ENCODE measurements at places on chromosomes 6 and 20. TPM values are rescaled to one million over a fixed set of nuclear protein-coding genes. Genes with fewer than 3 reads are reported as not detected.

DNA sequence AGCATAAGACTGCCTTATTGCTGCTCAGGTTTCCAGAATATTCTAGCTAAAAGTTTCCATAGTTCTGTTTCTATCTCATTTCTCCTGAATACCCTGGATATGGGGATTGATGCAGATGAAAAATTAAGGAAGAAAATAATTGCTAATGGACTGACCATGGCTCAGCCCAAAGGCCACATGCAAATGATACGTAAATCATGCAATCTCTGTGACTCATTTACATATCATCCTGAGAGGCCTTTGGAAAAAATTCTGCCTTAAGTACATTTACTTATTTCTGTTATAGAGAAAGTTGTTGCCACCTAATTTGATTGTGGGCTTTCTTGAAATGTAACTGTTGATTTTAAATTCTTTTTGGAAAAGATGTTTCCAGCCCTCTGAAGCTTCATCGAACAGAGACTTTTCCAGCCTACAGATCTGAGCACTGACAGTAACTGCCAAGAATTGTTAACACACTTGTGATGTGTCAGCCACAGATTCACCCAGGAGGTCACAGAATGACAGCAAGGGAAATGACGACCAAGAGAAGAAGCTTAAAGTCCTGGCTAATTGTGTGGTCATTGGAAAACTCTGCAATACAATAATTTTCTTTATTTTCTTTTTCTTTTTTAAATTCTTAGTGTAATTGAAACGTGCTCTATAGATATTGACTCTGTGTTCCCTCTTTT lies 174.8 kb downstream of the DOK5 start:
- no peaks in the 10 kb centered on the region for H3K27me3 ChIP-seq
- H3K4me3 ChIP-seq = no peak overlapping the region
- H3K36me3 ChIP-seq = no peaks in the 10 kb centered on the region
- H3K27ac ChIP-seq = no peak overlapping the region

GRCh38 chr20:50558483-50558925 lies 48.3 kb downstream of the PTPN1 start:
- H3K4me1 ChIP-seq = no peaks in the 10 kb centered on the region
- no peak for DNase-seq
- H3K27ac ChIP-seq = no peak overlapping the region
- no peak overlapping the region for H3K4me3 ChIP-seq

- H3K27ac ChIP-seq = no peak overlapping the region
- no peak overlapping the region for H3K4me3 ChIP-seq
- H3K4me1 ChIP-seq = no peaks in the 10 kb centered on the region
- no peaks in the 10 kb centered on the region for H3K36me3 ChIP-seq
- H3K27me3 ChIP-seq = no peaks in the 10 kb centered on the region
Observed at GRCh38 chr6:18323935-18324705, 59.8 kb upstream of the DEK start.

DNA sequence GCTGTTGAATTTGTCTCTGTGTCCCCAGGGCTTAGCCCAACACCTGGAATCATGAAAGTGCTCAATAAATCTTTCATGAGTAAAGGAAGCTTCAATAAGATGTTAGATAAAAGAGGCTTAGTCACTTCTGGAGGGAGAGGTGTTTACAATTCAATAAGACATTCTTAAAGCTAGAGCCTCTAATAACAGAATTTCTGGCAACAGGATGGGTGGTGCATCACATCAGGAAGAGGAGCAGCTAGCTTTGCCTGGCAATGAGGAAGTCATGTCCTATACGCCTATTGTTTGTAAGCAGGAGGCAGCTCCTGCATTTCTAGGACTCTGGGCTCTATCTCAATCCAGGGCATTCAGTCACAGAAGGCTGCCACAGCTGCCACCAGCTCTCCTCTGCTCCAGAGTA lies 638.5 kb downstream of the EPM2A start:
- DNase-seq = no peak
- H3K27ac ChIP-seq = no peak overlapping the region
- H3K4me3 ChIP-seq = no peak overlapping the region
- H3K27me3 ChIP-seq = no peaks in the 10 kb centered on the region

GRCh38 chr6:45864651-45865050 lies 151.0 kb downstream of the CLIC5 start:
- H3K36me3 ChIP-seq = no peaks in the 10 kb centered on the region
- H3K4me1 ChIP-seq = no peaks in the 10 kb centered on the region
- no peak overlapping the region for H3K27ac ChIP-seq
- H3K27me3 ChIP-seq = no peaks in the 10 kb centered on the region

DNA sequence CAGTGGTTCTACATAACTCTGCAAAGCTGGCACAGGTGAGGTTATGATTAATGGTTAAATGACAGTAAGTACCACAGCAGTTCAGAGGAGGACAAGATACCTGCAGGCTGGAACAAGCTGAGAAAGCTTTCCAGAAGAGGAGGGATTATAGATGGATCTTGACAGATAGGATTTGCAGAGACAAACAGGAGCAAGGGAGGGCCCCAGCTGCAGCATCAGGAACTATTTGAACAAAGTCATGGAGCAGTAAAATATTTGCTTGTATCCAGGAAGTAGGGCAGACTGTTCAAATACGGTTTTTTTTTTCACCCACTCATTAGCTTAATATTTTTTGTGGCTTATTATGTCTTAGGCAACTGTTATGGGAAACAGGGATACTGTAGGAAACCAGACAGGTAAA lies 144.4 kb upstream of the MAN1A1 start:
- H3K27me3 ChIP-seq = no peaks in the 10 kb centered on the region
- H3K27ac ChIP-seq = no peak overlapping the region
- DNase-seq = no peak
- no peaks in the 10 kb centered on the region for H3K4me1 ChIP-seq
- H3K36me3 ChIP-seq = no peaks in the 10 kb centered on the region
- H3K4me3 ChIP-seq = no peak overlapping the region

DNA sequence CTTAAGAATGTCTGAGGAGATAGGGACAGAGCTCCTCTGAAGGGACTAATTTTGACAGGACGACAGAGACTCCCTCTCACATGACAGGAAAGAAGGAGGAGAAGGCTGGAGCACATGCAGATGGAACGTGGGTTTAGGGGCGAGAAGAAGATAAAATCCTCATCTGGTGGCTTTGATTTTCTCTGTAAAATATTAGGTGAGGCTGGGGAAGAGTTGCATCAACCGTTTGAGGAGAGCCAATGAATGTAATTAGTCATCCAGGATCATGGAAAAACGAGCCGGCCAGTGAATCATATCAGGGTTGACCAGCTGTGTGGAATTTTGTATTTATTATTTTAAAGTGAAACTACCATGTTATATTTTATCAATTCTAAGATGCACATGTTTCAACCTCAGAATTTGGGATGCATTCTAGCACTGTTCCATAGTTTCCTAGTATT lies 46.9 kb upstream of the ADGRF4 start:
- no peak overlapping the region for H3K27ac ChIP-seq
- no peaks in the 10 kb centered on the region for H3K36me3 ChIP-seq

- H3K4me3 ChIP-seq = no peak overlapping the region
- no peaks in the 10 kb centered on the region for H3K27me3 ChIP-seq
- no peak for DNase-seq
- no peak overlapping the region for H3K27ac ChIP-seq
- H3K4me1 ChIP-seq = no peaks in the 10 kb centered on the region
Observed at GRCh38 chr20:50611128-50611810, 80.1 kb downstream of the RIPOR3 start.

DNA sequence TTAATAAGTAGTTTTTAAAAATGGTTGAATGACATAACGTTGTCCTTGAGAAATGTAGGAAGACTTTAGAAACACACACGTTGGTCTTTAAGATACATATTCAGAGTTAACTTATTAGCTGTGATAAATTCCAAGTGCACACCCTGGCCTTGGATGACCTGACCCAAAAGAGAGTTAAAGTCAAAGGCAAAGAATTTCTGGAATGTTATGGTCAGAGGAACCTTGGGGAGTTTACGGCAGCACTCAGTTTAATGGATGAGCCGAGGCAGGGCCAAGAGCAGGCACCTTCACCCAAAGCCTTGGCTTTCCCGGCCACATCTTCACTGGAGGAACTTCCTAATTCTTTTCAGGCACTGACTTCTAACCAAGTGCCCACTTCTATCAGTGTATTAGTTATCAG lies 200.5 kb downstream of the SMOC2 start:
- no peak for DNase-seq
- no peak overlapping the region for H3K4me3 ChIP-seq
- H3K4me1 ChIP-seq = peaks cover 7% of the 10 kb centered on the region
- no peaks in the 10 kb centered on the region for H3K36me3 ChIP-seq
- H3K27me3 ChIP-seq = no peaks in the 10 kb centered on the region

DNA sequence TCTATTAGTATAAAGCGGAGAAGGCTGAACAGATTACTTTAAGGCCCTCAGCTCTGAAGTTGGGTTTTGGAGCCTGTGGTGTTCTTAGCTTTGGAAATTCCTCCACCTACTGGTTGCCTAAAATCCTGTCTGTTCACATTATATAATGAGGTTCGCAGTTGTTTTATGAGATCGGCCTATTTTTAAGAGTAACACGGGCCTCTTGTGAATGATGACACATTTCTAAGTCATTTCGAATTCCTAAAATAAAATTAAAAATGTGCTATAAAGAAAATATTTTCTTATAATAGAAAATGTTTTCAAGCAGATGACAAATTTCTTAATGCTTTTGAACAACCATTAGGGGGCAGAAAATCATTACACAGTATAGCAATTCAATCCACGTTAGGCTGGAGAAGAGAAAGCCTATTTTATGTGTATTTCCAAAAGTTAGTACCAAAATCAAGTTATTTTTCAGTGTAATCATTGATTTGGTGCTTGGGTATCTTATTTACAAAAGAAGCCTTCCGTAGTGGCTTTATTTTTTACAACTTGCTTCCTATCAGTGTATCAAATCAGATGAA lies 15.8 kb upstream of the FAM8A1 start:
- H3K4me3 ChIP-seq = no peak overlapping the region
- H3K36me3 ChIP-seq = no peaks in the 10 kb centered on the region
- no peaks in the 10 kb centered on the region for H3K4me1 ChIP-seq
- H3K27me3 ChIP-seq = no peaks in the 10 kb centered on the region

GRCh38 chr6:5513408-5513807 lies 252.1 kb downstream of the FARS2 start:
- H3K36me3 ChIP-seq = no peaks in the 10 kb centered on the region
- DNase-seq = no peak
- H3K27me3 ChIP-seq = no peaks in the 10 kb centered on the region
- peaks cover 8% of the 10 kb centered on the region for H3K4me1 ChIP-seq
- H3K27ac ChIP-seq = no peak overlapping the region
- no peak overlapping the region for H3K4me3 ChIP-seq

DNA sequence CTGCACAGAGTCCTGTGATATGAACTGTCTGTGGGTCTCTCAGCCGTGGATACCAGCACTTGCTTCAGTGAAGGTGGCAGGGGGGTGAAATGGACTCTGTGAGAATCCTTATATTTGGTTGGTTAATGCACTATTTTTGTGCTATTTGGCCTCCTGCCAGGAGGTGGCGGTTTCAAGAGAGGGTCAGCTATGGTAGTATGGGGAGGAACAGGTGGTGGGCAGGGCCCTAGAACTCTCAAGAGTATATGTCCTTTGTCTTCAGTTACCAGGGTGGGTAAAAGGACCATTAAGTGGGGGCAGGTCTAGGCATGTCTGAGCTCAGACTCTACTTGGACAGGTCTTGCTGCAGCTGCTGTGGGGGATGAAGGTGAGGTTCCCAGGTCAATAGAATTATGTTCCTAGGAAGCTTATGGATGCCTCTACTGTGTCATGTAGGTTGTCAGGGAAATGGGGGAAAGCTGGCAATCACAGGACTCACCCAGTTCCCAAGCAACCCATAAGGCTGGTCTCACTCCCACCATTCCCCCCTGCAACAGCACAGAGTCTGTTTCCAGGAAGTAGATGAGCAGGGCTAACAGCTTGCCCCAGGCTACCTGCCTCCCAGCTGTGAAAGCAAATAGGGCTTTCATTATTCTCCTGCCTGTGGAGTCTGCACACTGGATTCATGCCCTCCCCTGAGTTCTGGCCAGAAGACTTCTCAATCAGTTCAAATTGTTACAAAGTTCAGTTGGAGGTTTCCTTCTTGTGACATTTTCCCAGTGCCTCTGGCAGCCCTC lies 56.8 kb upstream of the PHIP start:
- no peaks in the 10 kb centered on the region for H3K4me1 ChIP-seq
- H3K27me3 ChIP-seq = no peaks in the 10 kb centered on the region
- no peak overlapping the region for H3K4me3 ChIP-seq
- DNase-seq = no peak
- no peaks in the 10 kb centered on the region for H3K36me3 ChIP-seq
- H3K27ac ChIP-seq = no peak overlapping the region

DNA sequence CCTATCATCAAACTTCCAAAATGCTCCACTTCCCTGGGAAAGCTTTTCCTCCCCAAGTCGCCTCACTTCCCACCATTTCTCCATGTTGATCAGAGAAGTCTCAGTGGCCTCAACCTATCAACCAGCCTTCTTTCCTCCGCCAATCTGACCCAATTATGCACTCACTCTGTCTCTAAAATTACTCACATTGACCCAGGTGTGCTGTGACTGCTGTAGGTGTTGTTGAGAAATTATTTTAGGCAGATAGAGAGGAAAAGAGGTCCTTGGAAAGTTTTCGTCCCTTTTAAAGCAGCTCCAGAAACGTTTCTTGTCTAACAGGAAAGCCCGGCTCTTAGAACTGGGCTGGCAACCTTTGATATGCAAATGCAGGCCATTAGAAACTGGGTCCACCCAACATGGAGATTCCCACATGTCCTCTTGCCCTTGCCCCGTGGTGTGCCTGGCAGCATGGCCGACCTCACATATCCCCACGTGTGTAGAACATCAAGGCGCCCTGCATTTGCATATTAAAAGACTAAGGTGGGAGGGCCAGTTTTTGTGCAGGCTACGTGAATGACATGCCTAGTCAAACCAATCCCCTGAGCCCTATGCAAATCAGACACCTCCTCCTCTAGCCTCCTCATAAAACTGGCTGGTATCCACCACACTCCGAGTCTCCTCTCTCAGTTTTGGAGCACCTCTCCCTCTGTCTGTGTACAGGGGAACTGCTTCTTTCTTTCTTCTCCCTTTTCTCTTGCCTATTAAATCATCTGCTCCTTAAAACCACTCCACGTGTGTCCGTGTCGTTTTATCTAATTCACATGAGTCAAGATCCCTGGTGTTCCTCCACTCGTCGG lies 12.9 kb downstream of the IPCEF1 start:
- H3K27ac ChIP-seq = no peak overlapping the region
- peak; percentile 60 for DNase-seq

GRCh38 chr20:35248641-35249475 lies 22.4 kb downstream of the MMP24 start:
- no peaks in the 10 kb centered on the region for H3K27me3 ChIP-seq
- no peak overlapping the region for H3K4me3 ChIP-seq
- no peak overlapping the region for H3K27ac ChIP-seq
- DNase-seq = no peak
- no peaks in the 10 kb centered on the region for H3K4me1 ChIP-seq
- H3K36me3 ChIP-seq = no peaks in the 10 kb centered on the region

GRCh38 chr6:52693773-52694172 lies 22.9 kb downstream of the TMEM14A start:
- H3K4me3 ChIP-seq = no peak overlapping the region
- no peak for DNase-seq
- H3K27me3 ChIP-seq = no peaks in the 10 kb centered on the region
- no peak overlapping the region for H3K27ac ChIP-seq
- no peaks in the 10 kb centered on the region for H3K4me1 ChIP-seq

GRCh38 chr6:168528474-168529095 lies 87.6 kb downstream of the SMOC2 start:
- no peaks in the 10 kb centered on the region for H3K36me3 ChIP-seq
- no peak for DNase-seq
- no peak overlapping the region for H3K27ac ChIP-seq
- no peaks in the 10 kb centered on the region for H3K4me1 ChIP-seq
- no peaks in the 10 kb centered on the region for H3K27me3 ChIP-seq
- H3K4me3 ChIP-seq = no peak overlapping the region

The DYNLT2 gene
- total RNA-seq = 1.6 TPM

The AIF1 gene
- 9.8 TPM for total RNA-seq

The FAM217A gene
- total RNA-seq = not detected

The BPIFA1 gene
- not detected for total RNA-seq

The HLA-DOA gene
- 23.7 TPM for total RNA-seq

The ERMARD gene
- 12.2 TPM for total RNA-seq

The PET117 gene
- total RNA-seq = 26.5 TPM

The CD93 gene
- total RNA-seq = not detected
